ENCODE measurements at places on chromosomes 16 and 17.
A peak's percentile ranks its signal among the peaks of the same experiment; 100 is the strongest.

- no peak for DNase-seq
Measured at GRCh38 chr17:33002246-33002645, 10.6 kb downstream of the SPACA3 start.

DNA sequence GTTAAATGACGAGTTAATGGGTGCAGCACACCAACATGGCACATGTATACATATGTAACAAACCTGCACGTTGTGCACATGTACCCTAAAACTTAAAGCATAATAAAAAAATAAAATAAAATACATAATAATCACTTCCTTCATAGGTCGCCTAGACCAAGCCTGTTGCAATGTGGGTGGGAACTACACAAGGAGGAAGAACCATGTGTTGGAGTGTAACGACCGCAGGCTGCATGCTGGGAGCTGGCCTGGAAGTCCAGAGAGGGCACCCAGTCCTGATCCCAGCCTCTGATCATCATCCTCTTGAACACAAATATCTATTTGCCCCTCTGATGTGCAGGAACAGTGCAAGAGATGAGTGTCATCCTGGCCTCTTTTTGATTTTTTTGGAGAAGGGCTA, 224.7 kb upstream of the ASIC2 start:
- DNase-seq, result no peak

GRCh38 chr16:51150165-51150887, 744 bp downstream of the SALL1 start:
- no peak for DNase-seq

- DNase-seq, result no peak
Measured at GRCh38 chr17:30275911-30276310, 15.8 kb downstream of the BLMH start.

DNA sequence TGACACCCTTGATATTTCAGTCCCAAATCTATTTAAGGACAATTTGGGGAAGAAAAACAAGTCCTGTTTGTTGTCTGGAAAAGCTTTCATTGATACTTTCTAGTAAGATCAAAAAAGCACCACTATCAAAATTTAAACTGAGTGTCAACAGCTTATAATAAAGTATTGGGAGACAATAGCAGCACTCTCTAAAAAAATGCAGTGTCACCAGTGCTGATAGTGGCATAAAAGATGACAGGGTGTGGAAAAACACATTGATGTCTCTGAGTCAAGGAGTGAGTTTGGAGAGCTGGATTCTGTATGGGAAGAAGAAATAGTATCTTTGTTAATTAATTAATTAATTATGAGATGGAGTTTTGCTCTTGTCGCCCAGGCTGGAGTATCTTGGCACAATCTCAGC, 8.3 kb upstream of the TOM1L1 start:
- DNase-seq, result no peak

GRCh38 chr17:78643326-78643725, 66.1 kb upstream of the DNAH17 start:
- DNase-seq, result no peak

GRCh38 chr17:12673788-12674187, 8.1 kb downstream of the MYOCD start:
- DNase-seq, result no peak

DNA sequence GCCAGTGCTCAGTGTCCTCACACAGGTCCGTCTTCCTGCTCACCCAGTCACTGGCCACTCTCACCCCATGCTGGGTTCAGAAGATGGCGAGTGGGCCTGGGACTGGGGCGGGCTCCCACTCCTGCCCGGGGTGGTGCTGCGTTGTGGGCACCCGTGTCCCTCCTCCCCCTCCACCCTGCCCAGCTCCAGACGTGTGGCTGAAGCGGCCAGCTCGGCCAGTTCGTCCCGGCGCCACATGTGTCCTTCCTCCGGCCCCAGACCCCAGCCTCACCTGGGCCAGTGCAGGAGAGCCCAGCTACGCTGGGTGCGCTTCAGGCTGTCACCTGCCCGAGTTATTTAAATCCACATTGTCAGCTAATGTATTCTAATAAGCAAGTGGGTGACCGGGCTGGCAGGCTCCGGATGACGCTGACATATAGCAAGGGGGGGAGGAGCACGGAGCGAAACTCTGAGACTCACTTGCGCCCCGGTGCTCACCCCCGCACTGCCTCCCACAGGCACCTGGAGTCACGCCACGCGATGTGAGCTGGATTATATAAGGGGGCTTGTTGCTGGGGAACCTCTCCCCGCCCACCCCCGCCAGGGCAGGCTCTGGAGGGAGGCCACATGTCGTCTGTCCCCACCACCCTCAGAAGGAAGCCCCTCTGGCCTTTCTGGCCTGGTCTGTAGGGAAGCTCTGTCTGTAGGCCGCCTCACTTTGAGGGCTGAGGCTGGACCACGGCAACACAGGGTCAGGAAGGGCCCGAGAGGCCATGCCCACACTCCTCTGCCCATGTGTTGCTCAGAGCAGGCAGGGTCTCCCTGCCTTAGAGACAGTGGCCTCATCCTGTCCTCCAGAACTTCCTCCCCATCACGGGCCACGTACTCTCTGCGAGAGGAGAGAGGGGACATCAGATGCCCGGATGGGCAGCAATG, 7.1 kb upstream of the BAIAP2 start:
- no peak for DNase-seq

DNA sequence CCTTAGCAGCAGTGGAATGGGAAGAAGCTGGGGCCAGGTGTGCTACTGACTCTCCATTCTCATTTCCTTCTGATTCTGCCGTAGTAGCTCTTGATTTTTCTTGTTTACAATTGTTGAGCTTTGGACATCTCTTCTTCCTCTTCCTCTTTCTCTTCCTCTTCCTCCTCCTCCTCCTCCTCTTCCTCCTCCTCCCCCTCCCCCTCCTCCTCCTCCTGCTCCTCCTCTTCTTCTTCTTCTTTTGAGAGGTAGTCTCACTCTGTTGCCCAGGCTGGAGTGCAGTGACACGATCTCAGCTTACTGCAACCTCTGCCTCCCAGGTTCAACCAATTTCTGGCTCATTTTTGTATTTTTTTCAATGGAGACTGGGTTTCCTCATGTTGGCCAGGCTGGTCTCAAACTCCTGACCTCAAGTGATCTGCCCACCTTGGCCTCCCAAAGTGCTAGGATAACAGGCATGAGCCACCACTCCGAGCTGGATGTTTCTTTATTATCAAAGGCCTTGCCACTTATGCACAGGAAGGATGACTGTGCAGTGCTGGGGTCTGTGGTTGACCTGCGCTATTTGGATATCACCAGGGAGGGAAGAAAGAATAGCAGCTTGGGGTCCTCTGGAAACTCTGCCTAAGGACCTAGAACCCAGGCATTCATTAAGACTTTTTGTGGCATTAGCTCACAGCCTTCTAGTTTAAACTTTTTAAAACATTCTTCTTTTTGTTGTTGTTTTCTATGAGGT, 127.8 kb upstream of the KCNJ16 start:
- no peak for DNase-seq

- DNase-seq, result no peak
Measured at GRCh38 chr17:78567991-78568390, 9.2 kb downstream of the DNAH17 start.

- DNase-seq, result no peak
Measured at GRCh38 chr17:50808888-50809287, 26.5 kb upstream of the WFIKKN2 start.

DNA sequence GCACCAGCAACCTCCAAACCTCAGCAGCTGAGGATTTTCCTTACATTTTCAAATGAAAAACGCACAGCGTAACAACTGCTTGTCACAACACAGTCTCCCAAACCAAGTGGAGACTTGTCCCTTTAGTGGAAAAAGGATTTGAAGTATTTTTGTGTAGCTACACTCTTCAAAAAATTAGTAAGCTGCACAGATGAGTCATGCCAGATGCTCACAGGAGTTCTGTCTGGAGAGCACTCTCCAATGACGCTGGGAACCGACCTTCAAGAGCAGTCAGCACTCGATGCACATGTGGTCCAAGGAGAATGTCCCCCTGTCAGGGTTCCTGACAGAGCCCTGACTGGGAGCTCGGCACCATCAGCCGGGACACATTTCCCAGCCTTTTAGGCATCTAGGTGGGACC, 39.8 kb downstream of the MAP1LC3B start:
- DNase-seq, result no peak

DNA sequence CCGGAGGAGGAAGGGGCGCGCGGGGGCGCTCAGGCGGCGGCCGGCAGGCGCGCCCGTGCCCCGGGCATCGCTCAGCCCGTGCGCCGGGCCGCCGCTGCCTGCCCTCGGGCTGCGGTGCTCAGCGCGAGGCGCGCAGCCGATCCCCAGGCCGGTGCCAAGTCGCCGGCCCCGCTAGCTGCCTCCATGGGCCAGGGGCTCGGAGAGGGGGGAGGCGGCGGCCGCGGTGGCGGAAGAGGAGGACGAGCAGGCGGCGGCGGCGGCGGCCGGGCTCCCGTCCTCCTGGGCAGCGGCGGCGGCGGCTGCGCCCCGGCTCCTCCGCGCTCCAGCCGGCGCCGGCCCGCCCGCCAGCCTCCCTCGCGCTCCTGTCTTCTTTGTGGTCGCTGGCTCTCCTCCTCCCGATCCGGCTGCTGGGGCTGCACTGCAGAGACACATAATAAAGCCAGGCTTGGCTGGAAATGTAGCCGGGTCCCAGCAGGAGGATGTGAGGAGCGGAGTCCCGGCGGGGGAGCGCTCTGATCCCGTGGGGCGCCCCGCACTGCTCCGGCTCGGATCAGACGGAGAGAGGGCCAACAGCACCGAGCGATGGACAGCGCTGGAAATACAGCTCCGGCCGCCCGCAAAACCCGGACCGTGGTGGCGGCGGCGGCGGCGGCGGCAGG, 889 bp upstream of the ZNF423 start:
- no peak for DNase-seq

DNA sequence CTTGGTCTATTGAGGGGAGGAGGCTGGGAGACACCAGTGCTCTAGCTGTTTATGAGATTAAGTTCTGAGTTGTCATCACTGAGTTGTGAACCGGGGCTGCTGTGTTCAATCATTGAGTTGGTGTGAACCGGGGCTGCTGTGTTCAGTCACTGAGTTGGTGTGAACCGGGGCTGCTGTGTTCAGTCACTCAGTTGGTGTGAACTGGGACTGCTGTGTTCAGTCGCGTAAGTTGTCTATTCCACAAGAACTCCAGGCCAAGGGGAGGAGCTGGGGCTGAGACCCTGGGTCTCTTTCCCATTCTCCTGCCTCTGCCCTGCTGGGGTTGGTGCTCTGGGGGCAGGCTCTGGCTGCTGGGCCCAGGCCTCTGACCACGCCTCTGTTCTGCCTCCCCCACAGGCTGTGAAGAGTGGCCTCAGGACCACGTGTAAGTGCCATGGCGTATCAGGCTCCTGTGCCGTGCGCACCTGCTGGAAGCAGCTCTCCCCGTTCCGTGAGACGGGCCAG, 24.5 kb downstream of the WNT9B start:
- DNase-seq, result no peak

GRCh38 chr16:9885467-9885866, 296.8 kb downstream of the GRIN2A start:
- no peak for DNase-seq

- DNase-seq, result no peak
Measured at GRCh38 chr17:861364-861763, 79.2 kb downstream of the MRM3 start.

GRCh38 chr16:67922740-67923139, 8.9 kb downstream of the CTRL start:
- no peak for DNase-seq

DNA sequence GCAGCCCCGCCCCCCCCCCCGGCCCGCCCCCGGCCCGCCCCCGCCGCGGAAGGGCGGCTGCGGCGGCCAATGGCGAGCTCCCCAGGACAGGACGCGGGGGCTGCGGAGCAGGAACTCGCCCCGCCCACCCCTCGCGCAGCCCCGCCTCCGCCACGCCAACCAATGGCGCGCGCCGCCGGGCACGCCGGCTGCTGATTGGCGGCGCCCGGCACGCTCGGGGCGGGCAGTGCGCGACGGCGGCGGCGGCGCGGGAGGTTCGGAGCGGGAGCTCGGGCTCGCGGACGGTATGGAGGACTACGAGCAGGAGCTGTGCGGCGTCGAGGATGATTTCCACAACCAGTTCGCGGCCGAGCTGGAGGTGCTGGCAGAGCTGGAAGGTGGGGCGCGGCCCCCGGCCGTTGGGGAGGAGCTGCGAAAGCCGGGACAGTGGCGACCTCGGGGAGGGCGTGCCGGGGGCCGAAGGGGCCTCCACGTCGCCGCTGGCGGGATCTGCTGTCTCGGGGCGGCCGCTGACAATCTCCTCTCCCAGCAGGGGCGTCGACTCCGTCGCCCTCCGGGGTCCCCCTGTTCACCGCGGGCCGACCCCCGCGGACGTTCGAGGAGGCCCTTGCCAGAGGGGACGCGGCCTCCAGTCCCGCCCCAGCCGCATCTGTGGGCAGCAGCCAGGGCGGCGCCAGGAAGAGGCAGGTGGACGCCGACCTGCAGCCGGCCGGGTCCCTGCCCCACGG, at the start of gene CHTF18:
CHTF18 (plus strand) TSS at position 222 of the 728 bp plus-strand sequence; CDS start at position 287, 65 bp downstream.
- DNase-seq, result peak; percentile 100

DNA sequence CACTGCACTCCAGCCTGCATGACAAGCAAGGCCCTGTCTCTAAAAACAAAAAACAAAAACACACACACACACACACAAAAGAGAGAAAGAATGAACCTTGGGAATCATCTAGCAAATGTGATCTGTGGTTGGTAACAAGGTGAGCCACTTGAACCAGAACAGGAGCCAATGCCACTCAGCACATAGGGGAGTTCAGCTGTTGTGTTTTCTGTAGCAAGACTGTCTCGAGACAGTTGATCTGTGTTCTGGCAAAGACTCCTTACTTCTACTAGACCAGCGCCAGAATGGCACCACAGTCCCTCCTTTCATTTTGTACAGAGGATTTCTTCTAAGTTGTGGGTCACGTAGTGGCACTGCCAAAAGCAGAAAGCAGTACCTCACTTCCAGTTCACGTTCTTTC, 20.7 kb downstream of the ATP2A1 start:
- DNase-seq, result no peak

GRCh38 chr17:28725660-28726225, 290 bp downstream of the TLCD1 start:
- DNase-seq, result no peak

DNA sequence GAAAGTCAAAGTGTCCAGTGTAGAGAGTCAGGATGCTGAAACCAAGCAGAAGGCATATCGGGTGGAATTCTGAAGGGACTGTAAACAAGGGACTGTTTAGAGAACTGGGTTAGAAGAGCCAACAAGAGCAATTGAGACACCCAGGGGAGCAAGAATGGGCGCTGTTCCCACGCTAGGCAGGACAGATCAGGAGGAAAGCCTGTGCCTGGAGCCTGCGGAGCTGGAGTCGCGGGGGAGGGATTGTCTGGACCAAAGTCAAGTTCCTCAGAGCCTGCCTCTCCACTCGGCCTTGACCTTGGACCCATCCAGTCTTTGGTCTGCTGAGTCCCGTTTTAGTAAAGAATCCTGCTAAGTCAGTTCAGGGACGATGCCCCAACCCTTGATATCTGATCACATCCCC, 14.7 kb upstream of the KLHL36 start:
- DNase-seq, result no peak

DNA sequence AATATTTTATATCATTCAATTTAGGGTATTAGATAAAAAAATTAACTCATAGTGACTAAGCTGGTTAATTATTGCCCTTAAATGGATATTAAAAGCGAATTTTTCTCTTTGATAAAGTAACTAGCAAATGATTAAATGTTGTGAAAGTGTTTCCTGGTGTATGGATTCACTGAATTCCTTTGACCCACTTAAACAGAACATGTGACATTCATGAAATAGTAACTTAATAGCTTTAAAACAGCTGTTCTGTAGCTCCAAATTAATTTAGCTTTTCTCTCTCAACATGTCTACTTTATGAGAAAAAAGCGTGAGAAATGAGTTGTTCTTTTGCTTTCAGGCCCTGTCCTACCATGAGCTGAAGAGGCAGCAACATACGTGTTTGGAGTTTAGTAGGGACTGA, 36.4 kb upstream of the APPBP2 start:
- no peak for DNase-seq

All from GM18507 (cell line).